Stimulated activated CD4-positive, alpha-beta T cell treated with anti-CD3 and anti-CD28 coated beads, Interleukin-12 subunit alpha, Interleukin-12 subunit beta, amount 100 ng/mL, for 24 hours (primary cell): ENCODE measurements at places on chromosomes 6 and 20.

GRCh38 chr6:24719125-24719971, at the start of gene C6orf62:
Gene C6orf62, minus strand, starts transcription at chr6:24719154. Its CDS starts 486 bp downstream, at chr6:24718668.
- DNase-seq: peak; percentile 39

GRCh38 chr20:63382551-63383300, 21.6 kb upstream of the CHRNA4 start:
- no peak for DNase-seq

GRCh38 chr6:2765896-2766766, 938 bp downstream of the WRNIP1 start:
- DNase-seq: no peak

- no peak for DNase-seq
These were observed 99.8 kb downstream of the SNAP25 start for GRCh38 chr20:10318291-10319024.
